ENCODE measurements at places on chromosomes 1 and 21.
A peak's percentile ranks its signal among the peaks of the same experiment; 100 is the strongest.

GRCh38 chr1:219907772-219908070 lies 20.6 kb downstream of the SLC30A10 start:
- DNase-seq, result no peak

DNA sequence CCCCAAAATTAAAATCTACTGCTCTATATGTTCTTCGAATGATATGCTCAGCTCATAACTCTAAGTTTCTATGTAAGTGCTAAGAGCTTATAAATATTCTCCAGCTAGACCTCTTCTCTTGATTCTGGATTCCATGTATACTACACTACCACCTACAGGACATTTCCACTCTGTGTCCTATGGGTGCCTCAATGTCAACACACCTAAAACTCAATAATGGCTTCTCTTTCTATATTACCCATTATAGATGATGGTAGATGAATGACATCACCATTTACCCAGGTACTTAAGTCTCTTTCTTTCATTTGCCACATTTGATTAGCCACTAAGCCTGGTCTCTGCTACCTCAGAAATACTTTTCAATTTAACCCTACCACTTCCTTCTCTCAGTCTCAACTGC lies 41.3 kb downstream of the TBX19 start:
- peak; percentile 76 for DNase-seq

GRCh38 chr1:196407358-196408051 lies 200.7 kb downstream of the KCNT2 start:
- peak; percentile 35 for DNase-seq

DNA sequence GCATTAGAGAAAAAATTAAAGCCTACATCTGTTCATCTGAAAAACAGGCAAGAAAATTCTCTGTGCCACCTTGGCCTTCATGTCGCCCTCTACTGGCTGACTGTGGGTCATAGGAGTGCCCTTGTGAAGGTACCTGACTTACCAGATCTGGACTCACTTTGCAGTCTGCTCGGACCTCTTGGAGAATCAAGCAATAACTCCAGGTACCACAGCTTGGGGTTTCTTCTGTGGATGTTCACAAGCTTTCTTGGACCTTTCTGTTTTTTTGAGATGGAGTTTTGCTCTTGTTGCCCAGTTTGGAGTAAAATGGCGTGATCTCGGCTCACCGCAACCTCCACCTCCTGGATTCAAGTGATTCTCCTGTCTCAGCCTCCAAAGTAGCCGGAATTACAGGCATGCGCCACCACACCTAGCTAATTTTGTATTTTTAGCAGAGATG lies 2.4 kb upstream of the PRAMEF18 start:
- DNase-seq, result peak; percentile 36

DNA sequence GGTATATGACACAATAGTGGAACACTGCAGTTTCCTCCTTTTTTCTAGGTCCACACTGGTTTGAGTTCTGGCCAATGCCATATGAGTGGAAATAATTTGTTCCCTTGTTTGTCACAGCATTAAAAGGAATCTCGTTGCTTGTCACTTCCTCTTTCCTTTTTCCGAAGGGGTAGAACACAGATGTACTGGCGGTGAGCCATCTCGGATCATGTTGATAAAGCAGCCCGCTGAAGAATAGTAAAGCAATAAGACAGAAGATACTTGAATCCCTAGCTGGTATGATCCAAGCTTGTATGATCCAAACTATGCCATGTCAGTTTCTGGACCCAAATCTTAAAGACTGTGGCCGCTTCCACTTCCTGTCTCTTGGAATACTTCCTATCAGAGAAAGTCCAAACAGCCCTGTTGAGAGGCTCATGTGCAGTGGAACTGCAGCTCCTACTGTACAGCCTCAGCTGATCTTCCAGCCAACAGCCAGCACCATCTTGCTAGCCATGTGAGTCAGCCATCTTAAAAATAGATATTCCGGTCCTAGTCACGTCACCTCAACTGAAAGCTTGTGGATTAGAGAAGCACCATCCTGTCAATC lies 40.3 kb downstream of the CFHR5 start:
- no peak for DNase-seq

DNA sequence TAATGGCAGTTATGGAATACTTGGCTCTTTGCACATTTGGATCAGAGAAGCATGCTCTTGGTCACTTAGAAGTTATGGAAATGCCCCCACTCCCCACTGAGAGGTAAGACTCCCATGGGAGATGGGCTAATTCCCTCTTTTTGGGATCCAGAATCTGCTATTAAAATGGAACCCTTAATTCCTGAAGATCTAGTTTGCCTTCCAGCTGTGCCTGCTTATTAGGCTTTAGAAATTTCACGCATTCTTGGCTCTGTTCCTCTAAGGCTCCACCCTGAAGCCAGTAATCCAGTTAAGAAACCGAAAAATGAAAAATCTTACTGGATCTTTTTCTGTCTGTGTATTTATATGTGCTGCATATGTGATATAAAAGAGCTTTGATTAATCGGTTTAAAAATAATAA lies 76.7 kb downstream of the USH2A start:
- no peak for DNase-seq

DNA sequence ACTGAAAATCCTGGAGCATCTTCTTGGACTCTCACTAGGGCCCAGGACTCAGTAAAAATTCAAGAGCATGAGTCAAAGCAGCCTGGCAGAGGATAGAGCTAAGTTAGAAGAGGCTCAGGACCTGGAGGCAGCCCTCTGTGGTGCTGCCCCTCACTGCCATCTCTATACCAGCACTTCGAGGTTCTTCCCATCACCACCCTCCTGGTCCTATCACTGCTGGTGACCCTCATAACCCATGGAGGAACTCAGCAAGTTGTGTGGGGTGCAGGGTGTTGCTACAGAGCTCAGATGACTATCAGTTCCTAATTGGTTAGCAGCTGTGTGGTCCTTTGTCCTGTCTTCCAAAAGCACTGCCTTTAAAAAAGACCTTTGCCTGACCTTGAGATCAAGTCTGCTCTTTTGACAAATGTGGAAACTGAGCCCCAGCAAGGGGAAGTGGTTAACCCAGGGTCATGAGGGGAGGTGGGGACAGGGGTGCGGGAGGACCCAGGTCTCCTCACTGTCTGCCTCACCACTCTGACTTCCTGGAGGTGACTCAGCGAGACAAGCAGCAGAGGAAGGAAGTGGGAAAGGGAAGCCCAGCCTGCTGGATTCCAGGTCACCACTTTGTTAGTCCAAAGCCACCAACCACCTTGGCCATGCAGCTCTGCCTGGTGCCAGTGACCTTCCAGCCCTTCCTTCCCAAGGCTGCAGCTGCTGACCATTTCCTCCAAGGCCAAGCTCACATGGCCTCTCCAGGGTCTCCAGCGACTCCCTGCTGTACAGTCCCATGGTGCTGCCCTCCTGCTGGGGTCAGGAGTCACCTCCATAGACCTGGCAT lies 199.4 kb upstream of the EDN2 start:
- DNase-seq, result no peak

GRCh38 chr1:73943270-73943669 lies 254.7 kb downstream of the LRRIQ3 start:
- DNase-seq, result no peak

DNA sequence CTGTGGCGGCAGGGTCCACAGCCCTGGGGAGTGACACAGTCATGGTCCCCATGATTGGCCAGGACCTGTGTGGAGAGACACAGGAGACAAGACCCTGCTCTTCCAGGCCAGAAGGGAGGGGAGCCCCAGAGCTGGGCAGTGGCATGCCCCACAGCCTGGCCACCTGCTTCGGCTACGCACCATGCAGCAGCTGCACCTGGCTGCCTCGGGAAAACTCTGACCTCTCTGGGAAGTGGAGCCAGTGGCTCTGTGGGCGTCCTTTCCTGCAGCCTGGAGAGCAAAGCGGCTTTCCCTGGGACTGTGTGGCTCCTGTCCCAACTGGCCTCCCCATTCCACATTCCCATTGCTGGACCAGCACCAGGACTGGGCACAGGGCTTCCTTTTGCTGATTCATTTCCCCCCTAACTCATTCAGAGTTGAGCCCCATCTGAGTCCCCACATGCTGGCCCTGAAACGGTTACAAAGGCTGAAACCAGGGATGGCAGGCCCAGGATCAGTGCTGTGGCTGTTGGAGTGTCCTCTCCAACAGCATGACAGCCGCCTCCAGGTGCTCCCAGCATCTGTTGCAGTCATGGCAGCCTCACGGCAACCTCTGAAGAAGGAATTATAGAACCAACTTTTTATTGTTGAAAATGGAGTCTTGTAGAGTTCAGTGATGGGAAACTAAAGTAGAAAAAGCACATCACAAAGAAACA lies 15.0 kb downstream of the OXCT2 start:
- DNase-seq, result no peak

- DNase-seq, result no peak
Measured at GRCh38 chr1:193799371-193799770, 613.0 kb upstream of the B3GALT2 start.

GRCh38 chr1:1358433-1359271 lies at the start of gene MXRA8:
Gene MXRA8 (minus strand): TSS chr1:1358555. CDS start chr1:1358504, 51 bp downstream.
- no peak for DNase-seq

- no peak for DNase-seq
Measured at GRCh38 chr1:155120253-155120652, 7.4 kb upstream of the EFNA1 start.

GRCh38 chr1:3692598-3692997 lies 40.3 kb downstream of the TP73 start:
- DNase-seq, result peak; percentile 13

DNA sequence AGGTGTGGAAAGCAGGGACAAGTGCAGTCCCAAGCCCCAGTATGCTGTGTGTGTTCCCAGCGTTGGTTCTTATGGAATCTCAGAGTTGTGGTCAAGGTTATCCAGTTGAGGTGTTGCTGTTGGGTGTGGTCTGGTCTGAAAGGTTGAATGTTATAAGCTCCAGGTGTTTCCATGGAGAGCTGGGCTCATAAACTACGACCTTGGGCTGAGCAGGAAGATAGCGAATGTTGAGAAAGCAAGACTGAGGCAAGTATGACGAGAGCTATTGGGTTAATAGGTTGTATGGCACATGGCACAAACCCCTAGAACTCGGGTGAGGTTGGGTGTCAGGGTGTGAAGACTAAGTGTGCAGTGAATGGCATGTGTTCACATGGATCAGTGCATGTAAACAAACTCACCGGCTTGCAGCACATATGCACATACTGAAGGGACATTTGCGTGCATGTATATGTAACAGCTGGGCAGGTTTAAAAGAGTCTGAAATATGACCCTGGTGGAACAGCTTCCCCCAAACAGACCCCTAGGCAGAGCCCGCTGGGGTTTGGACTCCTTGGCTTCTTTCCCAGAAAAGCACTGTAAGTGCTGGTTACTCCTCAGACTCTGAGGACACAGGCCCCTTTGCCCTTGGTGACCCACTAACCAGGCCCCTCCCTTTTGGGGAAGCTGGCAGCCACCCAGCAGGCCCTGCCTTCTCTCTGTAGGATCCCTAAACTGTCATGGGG lies 117.5 kb downstream of the NAV1 start:
- peak; percentile 99 for DNase-seq

GRCh38 chr1:208110296-208110695 lies 133.9 kb downstream of the PLXNA2 start:
- peak; percentile 24 for DNase-seq

- no peak for DNase-seq
Measured at GRCh38 chr21:25717491-25718147, 17.1 kb downstream of the ATP5PF start.

DNA sequence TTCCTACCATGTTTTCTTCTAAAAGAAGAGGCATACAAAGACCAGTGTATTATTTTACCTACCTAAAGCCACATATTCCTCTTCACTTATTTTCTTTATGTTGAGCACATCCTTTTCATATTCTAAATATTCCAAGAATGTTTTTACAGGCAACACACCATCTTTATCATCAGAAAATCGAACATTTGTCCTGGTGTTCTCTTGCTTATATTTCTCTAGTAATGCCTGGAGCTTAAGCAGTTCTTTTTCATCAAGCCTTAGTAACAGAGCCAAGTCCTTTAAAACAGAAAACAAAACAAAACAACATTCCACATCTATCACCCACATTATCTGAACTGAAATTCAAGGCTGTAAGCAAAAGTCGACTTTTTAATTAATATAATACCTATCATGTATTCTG lies 88.7 kb downstream of the IARS2 start:
- no peak for DNase-seq

DNA sequence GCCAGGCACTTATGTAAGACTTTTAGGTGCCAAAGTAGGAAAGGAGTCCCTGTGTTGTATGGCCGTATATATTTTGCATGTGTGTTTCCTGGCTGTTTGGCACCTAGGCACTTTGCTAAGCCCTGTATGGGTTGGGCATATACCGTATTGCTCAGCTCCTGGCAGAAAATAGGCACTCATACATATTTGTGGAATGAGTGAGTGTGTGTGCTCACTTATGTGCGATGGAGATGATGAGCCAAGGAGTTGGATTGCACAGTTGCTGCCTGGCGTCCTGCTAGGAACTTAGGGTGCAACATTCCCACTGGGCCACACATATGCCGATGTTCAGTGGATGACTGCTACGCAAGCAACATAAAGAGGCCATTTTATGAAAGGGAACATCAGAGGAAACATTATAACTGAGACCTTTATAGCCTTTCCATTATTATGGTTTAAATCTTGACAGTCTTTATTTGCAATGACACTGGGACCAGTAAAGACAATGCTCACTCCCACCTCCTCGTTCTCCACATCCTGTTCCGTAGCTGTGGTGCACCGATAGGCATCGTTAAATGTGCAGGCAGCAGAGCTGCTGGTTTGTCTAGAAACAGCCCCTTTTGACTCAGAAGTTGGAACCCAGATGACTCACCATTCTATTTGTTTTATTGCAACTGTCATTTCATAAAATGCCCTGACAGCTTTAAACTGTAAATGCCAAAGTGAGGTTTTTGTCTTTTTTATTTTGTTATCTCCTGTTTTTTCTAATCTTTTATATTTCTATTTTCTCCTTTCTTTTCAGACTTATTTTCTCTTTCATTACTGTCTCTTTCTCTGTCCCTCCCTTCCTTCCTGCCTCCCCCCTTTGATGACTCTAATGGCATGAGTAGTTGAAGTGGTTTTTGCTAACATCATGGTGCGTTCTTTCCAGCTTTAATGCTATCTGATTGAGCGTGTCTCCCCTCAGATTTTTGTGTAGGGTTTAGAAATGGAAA lies 36.1 kb downstream of the PEX14 start:
- peak; percentile 58 for DNase-seq

- DNase-seq, result no peak
Measured at GRCh38 chr1:192802406-192802805, 6.4 kb upstream of the RGS2 start.

- peak; percentile 71 for DNase-seq
Measured at GRCh38 chr1:183516725-183517124, 44.4 kb downstream of the SMG7 start.
